ENCODE measurements at places on chromosomes 2 and 18. TPM values are rescaled to one million over a fixed set of nuclear protein-coding genes. Genes with fewer than 3 reads are reported as not detected.

The NEURL3 gene
- 3.6 TPM for polyA plus RNA-seq

DNA sequence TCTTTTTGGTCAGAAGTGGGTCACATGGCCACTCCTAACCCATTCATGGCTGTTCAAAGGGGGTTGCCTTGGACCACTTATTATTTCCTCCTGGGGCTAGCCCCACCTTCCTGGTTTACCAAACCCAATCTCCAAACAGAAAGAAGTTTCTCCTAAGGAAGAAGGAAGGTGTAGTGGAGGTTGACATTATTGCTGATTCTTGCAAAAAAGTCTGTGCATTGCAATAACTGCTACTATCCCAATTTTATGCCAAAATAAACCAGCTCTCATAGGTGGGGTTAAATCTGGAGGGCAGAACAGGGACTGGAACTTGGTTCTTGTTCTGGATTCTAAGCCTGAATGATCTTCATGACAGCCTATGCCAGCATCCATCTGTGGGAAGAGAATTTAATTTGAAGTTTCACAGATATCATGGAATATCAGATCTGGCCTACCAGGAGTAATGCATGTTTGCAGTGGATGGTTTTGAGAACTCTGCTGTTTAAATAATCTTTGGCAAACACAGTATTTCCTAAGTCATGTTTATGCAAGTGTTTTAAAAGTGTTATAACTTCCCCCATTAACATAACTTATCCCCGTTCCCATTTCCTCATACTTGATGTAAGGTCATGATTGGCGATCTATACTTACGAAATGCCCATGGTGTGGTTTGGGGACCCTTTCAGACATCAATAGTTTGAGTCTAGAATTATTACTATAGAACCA is 11.9 kb downstream of the ANXA4 start:
- DNase-seq: no peak

The STPG4 gene
- polyA plus RNA-seq: not detected

DNA sequence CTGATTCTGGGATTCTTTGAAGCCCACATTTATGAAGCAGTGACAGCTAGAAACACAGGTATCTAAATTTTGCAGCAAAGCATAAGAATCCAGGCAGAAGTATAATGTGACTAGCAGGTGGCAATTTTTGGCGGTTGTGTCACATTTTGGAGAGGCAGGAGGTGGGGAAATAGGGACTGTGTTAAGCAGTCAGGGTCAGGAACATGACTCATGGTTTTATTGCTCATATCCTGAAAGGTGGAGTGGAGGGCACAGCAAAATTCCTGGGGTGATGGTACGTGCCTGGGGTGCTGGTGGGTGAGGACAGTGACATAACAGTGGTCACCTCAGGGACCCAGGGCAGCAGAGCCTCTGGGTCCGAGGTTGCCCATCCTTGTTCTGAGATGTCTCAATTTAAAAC is 63.5 kb upstream of the TTN start:
- no peak for DNase-seq

The NCKAP5 gene
- 3.7 TPM for polyA plus RNA-seq

- no peak for DNase-seq
Observed at GRCh38 chr2:198309673-198310280, 505.4 kb downstream of the PLCL1 start.

DNA sequence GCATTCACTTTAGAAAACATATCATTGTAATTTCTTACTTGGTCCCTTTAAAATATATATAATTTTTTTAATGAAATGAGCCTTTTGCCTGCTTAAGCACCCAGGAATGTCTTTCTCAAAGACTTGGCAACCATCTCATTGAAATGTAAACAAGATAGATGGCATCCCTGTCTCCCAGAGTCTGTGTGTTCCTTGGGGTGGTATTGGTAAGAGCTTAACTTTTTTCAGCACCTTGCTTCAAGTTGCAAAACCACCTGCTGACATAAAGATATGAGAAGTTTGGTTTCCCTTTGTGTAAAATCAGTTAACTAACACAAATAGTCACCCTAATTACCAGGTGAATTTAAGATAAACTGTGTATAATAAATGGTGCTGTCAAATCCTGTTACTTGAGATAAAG is 266.9 kb downstream of the DSC3 start:
- no peak for DNase-seq

The SKA1 gene
- polyA plus RNA-seq: 5.4 TPM

DNA sequence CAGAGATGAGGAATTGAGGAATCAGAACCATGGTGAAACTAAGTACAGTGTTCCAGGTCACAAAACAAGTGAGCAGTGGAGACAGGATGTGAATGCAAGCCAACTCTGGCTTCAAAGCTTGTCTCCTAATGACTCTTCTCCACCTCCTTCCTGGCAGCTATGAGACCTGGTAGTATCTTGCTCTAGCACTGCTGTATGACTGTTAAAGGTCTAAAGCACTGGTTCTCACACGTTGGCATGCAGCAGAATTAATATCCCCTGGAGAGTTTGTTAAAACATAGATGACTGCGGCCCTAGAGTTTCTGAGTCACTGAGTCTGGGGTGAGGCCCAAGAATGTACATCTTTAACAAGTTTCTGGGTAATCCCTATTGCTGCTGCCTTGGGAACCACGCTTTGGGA is 63.3 kb downstream of the SUCLG1 start:
- DNase-seq: no peak

DNA sequence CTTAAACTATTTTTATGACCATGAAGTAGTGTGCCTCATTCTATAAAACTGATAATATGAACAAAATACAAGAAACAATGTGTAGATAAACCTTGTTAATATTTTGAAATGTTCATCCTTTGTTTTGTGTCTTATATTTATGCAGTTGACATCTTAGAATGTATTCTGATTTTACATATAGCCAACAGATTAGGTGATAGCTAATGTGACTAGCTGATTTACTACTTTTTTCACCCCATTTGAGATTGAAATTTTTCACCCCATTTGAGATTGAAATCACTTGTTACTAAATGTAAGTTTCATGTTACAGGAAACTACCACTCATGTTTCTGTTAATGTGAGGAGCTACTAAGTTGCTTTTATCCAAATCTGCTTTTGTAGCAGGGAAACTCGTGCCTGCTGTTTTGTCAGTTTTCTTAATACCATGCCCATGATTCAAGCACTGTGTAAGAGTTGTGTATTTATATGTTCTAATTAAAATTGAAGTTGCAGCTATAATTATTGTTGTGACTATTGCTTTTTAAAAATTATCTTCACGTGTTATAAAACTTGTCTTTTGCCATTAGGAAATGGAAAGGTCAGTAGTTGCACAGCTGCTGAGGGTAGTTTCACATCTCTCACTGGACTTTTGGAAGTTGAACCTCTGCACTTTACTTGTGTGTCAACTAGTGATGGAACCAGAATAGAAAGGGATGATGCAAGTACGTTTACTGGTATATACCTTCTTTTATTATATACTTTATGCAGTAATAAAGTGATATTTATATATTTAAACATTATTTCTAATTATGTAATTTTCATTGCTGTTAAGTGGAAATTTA is 96.6 kb downstream of the BIRC6 start:
- DNase-seq: no peak

DNA sequence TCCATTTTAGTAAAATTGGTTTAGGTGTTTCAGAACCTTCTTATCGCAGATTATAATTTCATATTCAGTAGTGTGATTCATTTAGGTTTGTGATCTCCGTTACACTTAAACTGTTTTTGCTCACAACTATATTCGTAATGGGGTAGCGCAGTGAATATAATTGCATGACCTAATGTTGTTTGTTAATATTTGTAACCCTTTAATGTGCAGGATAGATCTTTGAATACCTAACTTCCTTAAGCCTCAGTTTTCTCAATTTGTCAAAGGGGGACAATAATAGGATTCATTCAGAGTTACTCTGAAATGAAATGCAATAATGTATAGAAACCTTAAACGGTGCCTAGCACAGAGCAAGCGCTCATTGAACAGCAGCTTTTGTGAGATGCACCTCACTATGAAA is 558 bp upstream of the ZDBF2 start:
- no peak for DNase-seq

DNA sequence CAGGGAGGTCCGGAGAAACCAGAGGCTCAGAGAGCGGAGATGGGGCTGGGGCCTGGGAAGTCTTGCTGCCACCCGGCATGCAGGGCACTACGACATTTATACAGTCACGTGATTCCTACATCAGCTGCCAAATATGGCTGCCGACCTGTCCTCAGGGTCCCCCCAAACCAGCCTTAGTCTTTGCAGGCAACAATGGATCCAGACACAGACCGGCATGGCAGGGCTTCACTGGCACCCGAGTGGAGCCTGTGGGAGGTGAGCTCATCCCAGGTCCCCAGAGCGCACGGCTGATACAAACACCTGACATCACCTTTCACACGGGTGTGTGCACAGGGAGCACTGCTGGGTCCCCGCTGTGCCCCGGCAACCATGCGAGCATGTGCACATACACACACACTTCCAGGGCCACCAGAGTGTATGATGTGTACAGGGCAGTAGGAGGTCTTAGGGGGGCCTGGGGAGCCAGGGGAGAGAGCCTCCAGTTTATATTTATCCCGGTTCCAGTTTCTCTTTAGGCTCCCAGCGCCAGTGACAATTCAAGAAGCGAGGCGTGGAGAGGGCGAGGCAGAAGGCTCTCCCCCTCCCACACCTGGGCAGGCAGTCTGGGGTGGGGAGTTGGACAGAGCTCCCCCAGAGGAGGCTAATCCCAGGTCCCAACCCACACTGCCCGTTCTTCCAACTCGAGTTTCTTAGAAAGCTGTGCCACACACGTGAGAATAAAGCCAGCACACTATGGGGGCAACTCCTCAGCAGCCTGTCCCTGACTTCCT is 2.7 kb downstream of the SEMA4C start:
- peak; percentile 72 for DNase-seq

- no peak for DNase-seq
Observed at GRCh38 chr2:120887741-120888231, 152.1 kb downstream of the GLI2 start.

The C18orf32 gene
- polyA plus RNA-seq: 64.9 TPM

DNA sequence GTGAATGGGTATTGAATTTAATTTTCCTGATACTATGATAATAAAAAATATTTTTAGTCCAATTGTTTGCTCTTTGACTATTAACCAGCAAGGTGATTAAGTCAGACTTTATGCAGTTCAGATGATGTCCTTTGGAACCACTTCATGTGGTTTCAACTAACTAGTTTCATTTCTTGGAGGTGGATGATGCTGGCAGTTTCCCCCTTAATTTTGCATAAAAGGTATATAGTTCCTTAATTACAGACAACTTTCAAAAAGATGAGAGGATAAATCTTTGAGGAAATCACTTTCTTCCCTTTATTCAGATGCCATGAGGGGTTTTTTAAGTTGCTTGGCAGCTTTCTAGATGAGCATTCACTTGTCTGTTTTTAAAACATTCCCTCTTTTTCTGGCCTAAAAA is 223.1 kb downstream of the PHLPP1 start:
- no peak for DNase-seq

DNA sequence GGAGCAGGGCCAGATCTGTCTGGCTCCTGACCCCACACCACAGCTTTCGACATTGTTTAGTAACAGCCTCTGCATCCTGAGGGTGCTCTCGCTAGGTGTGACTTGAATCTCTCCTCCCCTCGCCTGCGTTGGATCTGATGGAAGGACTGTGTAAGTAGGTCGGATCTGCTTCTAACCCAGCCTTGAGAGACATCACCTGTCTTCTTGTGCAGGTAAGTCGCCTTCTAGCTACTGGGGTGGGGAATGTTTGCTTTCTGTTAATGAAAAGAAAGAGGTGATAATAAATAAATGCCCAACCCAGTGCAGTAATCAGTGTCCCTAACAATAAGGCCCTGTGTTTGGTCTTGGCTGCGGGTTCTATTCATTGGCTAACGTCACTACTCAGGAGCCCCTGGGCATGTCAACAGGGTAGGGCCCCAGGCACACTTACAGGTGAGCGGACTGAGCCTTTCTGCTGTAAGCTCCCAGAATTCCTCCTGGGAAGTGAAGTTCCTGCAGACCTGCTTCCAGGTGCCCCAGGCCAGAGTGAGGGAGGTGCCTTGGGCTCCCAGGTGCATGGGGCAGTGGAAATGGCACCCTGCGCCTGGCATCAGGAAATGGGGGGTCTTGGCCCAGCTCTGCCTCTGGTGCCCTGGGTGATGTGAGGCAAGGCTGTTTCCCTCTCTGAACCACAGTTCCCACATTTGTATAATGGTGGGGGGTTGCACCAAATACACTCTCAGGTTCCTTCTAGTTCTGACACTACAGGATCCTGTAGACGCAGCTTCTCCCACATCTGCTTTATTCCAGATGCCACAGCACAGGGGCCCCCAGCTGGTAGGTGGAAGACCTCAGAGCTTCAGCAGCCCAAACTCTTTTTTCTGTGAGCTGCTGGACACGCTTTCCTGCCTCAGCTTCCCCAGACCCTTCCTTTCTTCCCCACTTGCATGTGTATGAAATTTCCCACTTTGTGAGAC is 11.2 kb upstream of the FOSL2 start:
- no peak for DNase-seq

DNA sequence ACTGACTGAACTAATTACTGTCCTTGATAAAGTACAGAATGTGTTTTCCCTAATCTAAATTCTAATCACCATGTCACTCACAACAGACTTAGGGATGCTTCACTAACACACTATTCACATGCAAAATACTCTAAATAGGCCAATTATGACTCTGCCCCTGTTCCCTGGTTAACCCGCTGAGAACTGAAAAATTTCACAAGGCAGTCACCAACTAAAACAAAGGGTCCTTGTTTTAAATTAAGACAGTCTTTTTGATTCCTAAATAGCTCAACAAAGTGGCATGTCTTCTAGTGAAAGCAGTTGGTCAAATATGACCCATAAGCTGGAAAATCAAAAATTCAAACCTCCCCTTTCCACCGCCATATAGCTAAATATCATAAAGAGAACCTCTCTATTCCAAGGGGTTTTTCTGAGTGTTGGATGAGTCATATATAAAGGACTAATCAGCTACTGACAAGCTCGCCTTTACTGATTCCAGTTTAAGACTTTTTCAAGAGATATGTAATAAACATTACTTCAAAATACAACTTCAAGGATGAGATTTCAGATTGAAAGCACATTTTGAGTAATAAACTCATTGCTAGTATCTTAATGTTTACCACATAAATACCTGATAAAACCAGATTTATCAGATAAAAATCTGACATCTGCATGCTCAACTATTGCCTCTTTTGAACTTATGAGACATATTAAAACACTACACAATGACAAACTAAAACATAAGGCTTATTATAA is 235.8 kb downstream of the TCF4 start:
- no peak for DNase-seq

- no peak for DNase-seq
Observed at GRCh38 chr2:41828052-41828643, 219.7 kb upstream of the PKDCC start.

- DNase-seq: no peak
Observed at GRCh38 chr18:74921057-74921820, 287.7 kb downstream of the PTGR3 start.

The FOXI3 gene
- not detected for polyA plus RNA-seq

GRCh38 chr2:8627692-8628085 is 54.2 kb upstream of the ID2 start:
- DNase-seq: no peak

DNA sequence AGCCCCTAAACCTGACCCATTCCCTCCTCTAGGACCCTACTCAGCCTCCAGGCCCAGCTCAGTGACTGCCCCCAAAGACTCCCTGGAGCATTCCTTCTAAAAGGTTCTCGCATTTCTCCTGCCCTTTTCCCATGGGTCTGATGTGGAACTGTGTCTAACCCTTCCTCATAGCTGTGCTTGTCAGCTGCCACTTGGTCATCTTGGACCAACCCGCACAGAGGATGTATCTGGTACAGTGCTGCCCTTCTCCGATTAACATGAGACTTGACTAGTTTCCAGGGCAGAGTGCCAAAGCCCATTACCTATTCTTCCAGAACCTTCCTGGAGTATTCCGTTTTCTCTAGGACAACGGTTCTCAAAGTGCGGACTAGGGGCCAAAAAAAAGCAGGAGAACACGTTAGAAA is 518 bp upstream of the NFU1 start:
- peak; percentile 79 for DNase-seq
